ENCODE measurements at places on chromosomes 13 and 19.

GRCh38 chr19:53285087-53285486 lies 17.6 kb upstream of the VN1R4 start:
- no peak for DNase-seq

GRCh38 chr13:76019421-76020044 lies 383.4 kb downstream of the LMO7 start:
- DNase-seq, result no peak

DNA sequence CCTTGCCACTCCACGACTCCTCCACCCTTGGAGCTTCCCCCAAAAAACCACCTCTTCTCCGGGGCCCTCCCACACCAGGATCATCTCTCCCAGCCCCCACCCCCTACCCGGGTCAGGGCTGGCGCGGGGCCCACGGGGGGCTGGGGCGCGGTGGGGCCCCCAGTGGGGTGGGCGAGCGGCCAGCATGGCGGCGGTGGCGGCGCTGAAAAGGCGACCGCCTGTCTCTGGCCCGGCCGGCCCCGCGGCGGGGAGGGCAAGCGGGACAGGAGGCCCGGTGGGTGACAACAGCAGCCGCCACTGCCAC lies 850 bp downstream of the DYRK1B start:
- DNase-seq, result no peak

DNA sequence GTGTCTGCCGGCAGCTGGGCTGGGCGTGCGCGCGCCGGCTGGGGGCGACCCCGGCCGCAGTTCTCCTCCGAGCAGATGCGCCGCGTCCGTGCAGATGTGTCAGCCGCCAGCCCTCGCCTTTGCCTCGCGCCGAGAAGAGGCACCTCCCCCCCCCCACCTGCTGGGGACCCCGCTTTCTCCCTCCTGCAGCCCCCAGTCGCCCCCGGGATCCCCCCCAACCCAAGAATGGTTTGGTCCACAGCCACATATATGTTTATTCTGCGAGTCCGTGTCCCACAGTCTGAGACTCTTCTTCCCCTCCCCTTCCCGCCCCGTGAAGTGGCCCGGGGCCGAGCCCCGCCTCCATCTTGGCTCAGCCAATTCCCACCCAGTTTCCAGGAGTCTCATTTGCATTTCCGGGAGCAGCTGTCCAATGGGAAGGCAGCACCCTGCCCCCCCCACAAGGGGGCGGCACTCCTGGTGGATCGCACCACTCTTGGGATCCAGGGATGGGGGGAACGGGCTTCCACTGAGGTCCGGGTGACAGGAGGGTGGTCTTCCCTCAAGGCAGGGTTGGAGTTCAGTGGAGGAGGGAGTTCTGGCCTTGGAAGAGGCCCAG lies 8.6 kb downstream of the ISOC2 start:
- DNase-seq, result no peak

- no peak for DNase-seq
These were observed 158.5 kb downstream of the TUBA3C start for GRCh38 chr13:19023115-19023514.

DNA sequence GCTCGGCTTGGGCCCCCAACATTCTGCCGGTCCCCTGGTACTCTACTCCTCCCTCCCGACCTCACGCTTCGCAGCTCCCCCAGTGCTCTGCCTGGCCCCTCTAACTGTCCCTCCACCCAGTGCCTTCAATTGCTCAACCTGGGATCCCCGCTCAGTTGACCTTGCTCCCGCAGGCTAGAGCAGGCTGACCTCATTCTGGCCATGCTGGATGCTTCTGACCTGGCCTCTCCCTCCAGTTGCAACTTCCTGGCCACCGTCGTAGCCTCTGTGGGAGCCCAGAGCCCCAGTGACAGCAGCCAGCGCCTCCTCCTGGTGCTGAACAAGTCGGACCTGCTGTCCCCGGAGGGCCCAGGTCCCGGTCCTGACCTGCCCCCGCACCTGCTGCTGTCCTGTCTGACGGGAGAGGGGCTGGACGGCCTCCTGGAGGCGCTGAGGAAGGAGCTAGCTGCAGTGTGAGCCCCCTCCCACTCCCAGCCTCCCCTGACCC lies 3.6 kb downstream of the GTPBP3 start:
- DNase-seq, result no peak

All from stimulated activated CD4-positive, alpha-beta T cell treated with anti-CD3 and anti-CD28 coated beads, TNF-alpha, amount 100 ng/mL, for 1 hour (primary cell).